ENCODE measurements at places on chromosomes 11 and 22.

DNA sequence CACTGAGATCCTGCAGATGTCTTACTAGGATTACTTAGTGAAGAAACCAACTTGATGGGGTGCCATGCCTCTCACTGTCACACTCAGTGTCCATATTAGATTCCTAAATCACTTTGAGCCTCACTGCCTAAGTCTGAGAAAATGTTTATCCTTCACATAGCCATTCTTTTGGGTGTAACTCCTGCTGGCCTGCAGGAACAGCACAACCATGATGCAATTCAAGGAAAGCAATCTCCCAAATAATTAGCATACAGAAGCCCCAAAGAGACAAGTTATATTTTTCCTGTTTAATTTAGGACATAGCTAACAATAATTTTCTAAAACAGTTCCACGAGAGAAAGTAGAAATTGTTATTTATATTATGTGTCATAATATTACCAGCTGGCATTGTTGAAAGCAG is 655.5 kb downstream of the KCNA4 start:
- DNase-seq = no peak

DNA sequence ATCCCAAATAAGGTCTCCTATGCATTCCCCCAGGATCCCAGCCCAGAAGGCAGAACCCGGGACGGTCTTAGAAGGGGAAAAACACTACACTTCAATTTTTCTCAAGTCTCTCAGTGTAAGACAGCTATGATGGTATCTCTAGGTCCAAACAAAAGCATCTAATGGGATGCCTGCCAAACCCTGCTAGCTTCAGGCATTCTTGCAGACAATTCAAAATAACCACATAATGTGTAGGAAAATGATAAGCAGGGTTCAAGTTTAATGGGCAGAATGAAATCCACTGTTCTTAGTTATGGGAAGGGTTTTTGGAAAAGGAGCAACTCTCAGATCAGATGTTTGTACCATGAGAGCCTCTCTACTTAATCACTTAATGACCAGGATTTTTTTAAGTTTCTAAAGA is 119.8 kb upstream of the ANO1 start:
- no peak for DNase-seq

DNA sequence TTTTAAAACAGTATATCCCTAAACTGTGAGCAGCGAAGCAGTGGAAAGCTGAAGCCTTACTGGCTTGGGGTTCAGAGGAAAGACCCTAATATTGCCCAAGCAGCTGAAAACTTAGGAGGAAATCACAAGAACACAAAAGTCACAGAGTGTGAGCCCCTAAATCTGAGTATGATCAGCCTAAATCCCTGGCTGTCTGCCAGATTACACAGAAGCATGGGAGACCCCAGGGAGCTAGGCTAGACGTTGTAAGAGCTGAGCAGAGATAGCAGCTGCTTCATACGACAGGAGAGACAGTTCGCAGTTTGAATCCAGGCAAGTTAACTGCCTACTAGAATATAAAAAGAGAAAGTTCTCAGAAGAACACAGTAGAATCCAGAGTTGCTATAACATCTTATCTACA is 81.2 kb downstream of the PACS1 start:
- no peak for DNase-seq

DNA sequence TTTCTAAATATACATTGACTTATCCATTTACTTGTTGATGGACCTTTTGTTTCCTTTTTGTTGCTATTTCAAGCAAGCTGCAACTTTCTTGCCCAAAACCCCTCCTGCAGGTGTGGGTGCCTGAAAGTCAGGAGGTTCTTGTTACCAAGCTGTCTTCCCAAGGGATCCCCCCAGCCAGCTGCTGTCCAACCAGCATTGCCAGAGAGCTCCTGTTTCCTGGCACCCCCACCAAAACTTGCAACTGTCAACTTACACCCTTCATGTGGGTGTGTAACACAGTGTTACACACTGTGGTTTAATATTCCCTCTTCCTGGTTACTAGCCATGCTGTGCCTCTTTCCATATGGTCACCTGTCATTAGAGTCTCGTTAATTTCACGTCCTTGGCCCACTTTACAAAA is 1.6 kb upstream of the KRTAP5-1 start:
- DNase-seq = no peak

- no peak for DNase-seq
Measured at GRCh38 chr11:23226331-23227077, 366.2 kb upstream of the CCDC179 start.

- DNase-seq = no peak
Measured at GRCh38 chr11:126519764-126520734, 164.6 kb downstream of the ST3GAL4 start.

DNA sequence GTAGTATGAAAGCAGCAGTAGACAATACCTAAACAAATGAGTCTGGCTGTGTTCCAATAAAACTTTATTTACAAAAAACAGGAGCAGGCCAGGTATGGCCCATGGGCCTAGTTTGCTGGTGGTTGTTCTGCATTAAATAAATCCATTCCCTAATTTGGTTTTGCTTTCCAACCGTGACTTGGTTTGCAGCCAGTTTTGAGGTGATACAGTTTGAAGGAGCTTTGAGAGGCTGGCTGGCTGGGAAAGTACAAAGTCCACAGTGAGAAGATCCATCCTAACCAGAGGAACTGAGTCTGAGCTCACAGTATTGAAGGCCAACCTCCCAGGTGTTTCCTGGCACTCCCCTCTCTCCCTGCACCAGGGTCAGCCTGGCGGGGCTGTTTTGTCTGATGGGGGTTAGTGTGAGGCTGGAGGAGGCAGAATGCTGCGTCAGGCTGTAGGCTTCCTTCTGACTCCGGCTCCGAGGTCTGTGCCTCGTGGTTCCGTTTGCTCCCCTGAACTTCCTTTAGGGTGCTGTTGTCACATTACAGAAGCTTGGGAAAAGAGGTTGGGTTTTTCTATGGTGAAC is 129.5 kb downstream of the MICAL2 start:
- DNase-seq = no peak

DNA sequence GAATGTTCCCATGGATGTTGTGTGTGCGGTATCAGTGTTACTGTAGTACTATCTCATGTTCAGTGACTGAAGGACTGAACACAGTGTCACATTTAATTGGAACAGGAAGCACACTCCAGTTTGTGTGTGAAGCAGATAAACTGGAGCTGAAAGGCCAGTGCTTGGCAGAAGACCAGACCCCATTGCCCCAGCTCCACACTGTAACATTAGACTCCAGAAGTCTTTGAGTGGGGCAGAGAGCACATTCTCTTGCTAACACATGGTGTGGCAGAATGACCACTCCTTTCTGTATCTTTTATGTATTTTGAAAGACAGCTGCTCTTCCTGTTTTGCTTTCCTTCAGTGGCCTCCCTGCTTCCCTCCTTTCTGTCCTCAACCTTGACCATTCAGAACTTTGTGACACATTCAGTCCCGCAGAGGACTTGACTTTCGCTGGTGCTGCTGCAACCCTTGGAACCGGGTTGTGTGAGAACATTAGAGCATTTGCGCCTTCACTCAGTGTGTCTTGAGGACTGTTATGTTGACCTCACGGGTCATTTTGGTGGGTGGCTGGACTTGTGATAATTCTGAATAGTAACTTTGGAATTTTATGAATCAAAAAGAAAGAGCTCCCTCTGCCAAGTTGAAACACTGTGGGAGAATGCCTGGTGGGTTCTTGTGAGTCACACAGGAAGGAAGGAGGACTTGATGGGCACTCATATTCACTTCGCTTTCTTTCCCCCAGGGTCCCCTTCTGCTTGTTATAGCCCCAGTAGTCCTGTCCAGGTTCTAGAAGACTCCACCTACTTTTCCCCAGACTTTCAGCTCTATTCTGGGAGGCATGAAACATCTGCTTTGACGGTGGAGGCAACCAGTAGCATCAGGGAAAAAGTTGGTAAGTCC is 26.4 kb downstream of the AMOTL1 start:
- DNase-seq = no peak

GRCh38 chr11:82701847-82702520 is 31.7 kb downstream of the FAM181B start:
- DNase-seq = no peak

GRCh38 chr22:22823131-22823810 is 64.3 kb upstream of the IGLL5 start:
- no peak for DNase-seq

DNA sequence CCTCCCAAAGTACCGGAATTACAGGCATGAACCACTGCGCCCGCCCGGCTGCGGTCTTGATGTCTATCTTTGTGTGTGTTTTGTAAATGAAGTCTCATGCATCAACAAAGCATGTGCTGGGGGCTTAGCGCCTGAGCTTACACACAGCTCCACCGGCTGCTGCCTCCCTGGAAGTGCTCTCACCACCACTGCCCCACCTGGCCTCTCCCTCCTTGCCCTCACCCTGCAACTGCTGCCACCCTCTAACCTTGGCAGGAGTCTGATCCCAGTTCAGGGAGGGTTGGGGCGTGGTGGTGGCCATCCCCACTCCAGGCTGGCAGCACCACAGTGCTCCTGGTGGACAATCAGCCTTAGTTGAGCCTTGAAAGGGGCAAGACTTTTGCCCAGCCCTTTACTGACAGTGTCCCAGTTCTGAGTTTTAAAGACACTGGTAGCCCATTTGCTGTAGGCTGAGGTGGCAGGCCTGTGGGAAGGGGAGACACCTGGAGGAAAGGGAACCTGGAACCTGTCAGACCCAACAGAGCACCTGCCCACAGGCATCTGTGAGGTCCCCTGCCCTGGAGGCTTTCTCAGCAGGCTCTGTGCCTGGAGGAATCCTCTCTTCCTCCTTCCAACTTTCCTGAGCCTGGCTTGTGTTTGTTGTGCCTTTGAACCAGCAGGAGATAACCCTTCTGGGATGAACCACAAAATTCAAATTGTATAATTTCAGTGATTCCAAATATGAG is 42.4 kb upstream of the WEE1 start:
- no peak for DNase-seq

- no peak for DNase-seq
Measured at GRCh38 chr22:25492841-25493734, 71.4 kb upstream of the GRK3 start.

- no peak for DNase-seq
Measured at GRCh38 chr22:30325065-30325720, 1.5 kb downstream of the TBC1D10A start.

DNA sequence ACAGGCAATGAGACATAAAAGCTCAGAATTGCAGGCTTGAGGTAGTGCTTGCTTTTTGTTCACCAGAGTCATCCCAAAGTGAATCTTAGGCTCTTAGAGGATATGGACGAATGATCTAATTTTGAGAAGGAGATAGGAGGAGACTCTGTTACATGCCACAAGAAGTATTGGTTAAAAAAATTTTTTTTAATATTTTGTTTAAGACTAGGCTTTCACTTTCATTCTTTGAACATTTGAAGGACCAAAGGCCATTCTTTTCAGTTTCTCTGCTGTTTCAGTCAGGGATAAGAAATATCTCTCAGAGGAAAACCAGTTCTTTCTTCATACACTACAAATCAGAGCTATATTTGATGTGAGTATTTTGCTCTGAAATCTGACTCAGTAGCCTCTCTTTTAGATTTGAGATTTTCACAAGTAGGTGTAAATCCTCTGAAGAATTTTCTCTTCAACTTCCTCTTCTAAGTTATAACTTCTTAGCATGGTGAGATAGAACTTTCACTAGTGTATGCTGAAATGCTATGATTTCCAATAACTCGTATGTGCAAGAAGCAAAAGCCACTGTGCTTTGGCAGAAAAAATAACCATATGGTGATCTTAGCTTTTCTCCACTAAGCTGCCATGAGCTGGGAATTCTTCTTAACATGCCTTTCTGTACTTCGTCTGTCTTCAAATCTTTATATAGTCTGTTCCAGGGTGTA is 24.1 kb upstream of the FAM181B start:
- DNase-seq = no peak

GRCh38 chr11:103465555-103466140 is 356.4 kb downstream of the DYNC2H1 start:
- DNase-seq = no peak

DNA sequence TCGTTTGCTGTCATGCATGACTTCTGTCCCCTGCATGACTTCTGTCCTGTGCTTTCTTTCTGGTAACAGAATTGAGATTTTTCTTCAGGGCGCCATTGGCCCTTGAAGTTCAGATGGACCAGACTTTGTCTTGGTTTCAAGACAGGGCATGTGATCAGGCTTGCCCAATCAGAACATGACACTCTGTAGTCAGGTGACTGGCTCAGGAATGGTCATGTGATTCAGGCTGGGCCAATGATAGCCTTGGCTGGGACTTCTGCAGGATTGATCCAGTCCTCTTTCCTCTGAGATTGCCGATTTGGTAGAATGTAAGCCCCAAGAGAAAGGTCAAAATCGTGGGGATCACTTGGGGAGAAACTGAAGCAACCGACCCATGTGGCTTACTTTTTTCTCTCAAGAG is 90.5 kb upstream of the ALX4 start:
- no peak for DNase-seq

GRCh38 chr22:41683616-41684015 is 5.1 kb downstream of the SNU13 start:
- DNase-seq = no peak

DNA sequence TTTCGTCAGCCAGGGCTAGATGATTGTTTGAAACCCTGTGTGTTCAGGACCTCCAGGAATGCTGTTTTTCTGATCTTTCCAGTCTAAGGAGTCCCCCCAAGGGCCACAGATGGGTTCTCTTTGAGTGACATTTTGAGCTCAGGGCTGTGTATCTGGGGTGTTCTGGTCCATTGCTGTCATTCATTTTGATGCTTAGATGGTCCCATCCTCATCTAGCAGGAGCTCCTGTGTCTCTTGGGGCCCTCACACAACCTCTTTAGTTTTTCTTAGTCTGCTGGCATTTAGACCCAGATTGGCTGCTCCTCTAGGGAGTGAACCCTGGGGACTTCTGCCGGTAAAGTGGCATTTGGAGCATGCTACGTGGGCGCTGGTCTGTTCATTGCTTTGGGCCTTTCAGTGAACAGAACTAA is 39.1 kb downstream of the MED15 start:
- no peak for DNase-seq

DNA sequence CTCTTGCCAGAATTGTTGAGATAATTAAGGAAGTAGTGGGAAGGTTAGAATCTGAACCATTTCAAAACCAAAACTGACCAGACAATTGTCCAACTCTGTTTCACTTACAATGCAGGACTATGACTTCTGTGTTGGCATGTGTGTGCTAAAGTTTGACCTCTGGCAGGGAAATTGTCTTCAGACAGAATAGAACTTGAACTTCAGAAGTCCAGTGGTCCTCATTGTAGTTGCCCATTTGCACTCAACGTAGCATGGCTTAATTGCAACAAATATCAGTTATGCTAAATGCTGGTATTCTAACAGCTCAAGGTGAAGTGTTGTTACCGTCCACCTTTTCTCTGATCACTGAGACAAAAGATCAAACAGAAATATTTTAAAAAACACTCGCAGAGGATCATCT is 47.2 kb downstream of the BLID start:
- no peak for DNase-seq

Measured in immature natural killer cell (primary cell).